CD8-positive, alpha-beta memory T cell (primary cell): ENCODE measurements at places on chromosomes 2 and 18.

GRCh38 chr2:231884438-231885140 lies 41.6 kb downstream of the NPPC start:
- no peak for DNase-seq

DNA sequence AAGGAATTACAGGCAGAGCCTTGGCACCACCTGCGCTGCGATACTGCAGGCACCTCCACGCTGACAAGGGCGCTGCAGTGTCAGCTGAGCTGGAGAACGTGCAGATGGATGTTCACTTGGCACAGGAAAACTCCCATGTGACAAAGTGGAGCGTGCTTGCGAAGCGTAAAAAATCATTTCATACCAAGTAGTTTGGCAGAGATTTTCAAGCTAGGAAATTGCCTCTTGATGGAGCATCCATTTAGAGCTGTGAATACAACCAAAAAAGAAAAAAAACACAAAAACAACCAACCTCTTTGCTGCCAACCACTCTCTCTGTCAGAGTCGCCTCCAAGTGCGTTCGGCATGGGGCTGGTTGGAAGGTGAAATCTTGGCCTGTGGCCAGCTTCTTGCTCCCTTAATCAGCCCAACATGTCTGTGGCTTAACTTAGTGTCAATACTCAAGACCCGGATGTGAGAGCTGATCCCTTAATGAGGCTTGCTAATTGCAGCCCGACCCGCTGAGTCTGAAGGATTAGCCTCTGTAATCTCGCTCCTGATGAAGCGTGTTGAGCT lies 38.1 kb downstream of the ACOXL start:
- DNase-seq = no peak

DNA sequence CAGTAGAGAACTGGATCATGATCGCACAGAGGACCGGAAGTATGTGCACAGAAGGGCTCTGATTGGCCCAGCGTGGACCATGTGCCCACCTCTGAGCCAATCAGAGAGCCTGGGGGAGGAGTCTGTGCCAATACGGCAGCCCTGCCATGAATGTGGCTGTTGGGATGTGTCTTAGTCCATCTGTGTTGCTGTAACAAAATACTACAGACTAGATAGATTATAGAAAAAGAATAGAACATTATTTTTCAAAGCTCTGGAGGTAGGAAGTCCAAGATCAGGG lies 132.0 kb downstream of the NDUFA10 start:
- no peak for DNase-seq

DNA sequence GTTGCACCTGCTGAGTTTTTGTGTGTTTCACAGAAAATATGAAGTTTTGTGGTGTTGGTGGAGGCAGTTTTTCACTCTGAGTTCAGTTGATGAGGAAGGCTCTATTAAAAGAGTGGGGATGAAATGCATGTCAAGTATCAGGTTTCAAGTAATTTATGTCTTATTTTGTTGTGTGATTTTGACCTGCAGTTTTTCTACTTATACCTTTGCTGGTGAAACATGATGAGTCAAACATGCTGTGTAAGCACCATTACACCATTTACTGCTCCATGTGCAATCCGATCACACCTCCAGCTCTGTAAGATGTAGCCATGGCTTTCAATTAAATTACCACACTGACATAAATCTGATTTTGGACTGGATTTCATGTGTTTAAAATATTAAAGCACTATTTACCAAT lies 174.5 kb upstream of the ZEB2 start:
- no peak for DNase-seq

- no peak for DNase-seq
Observed at GRCh38 chr2:237227190-237227589, 141.5 kb downstream of the COPS8 start.

- DNase-seq = no peak
Observed at GRCh38 chr2:196233021-196233804, 61.8 kb upstream of the STK17B start.

DNA sequence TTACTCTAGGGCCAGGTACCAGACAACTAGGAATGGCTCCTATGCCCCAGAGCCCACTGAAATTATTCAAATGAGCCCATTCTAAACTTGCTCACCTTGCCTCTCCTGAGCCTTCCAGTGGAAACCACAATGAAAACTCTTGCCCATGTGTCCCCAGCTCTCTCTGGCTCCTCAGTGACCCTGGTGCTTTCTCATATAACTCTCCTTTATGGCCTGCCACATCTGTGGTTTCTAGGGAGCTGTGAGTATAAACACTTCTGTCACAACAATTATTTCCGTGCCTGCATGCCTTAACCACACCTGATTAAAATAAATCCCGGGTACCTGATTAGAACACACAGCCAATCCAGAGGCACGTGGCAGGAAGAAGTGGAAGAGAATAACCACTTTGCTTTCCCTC lies 333.0 kb upstream of the SPRED2 start:
- no peak for DNase-seq

DNA sequence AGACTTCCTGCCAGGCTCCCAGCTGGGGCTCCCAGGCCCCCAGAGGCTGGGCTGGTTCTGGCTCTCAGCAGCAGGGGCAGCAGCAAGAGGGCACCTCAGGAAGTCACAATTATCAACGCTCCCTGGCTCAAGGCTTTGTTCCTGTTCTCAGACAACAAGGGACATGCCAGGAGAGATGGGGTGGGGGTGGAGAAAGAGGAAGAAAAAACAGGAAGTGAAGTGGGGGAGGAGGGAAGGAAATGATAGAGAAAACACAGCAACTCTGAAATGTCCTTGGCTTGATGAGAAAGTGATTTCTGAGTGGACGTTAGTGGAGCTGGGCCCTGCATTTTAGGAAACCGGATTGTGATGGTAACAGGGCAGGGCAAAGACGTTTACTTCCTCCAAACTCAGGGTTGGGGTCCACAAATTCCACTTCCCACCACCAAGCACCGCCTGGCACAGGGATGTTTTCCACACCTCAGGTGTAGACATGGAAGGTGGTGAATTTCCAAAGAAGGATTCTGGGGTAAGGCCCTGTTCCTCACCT lies 40.4 kb downstream of the CYRIA start:
- no peak for DNase-seq

- DNase-seq = no peak
Observed at GRCh38 chr2:197078535-197078934, 152.0 kb upstream of the PGAP1 start.

GRCh38 chr2:10001586-10001985 lies 41.8 kb upstream of the KLF11 start:
- no peak for DNase-seq

DNA sequence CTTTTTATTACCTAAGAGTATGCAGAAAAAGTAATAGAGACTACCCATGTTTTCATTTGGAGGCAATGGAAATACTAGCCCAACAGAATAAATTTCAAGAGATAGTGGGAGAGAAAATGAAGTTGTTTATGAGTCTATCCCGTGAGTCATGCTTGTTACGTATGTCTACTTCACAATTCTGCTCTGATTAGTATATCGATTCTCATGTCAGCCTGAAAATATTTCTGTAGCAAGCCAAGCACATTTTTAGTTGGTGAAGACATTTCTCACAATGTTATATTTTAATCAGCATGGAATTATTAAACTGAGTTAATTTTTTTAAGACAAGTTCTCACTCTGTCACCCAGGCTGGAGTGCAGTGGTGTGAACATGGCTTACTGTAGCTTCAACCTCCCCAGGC lies 346.1 kb downstream of the RPRM start:
- no peak for DNase-seq

- DNase-seq = no peak
Observed at GRCh38 chr18:34848156-34848555, 138.1 kb downstream of the DTNA start.

GRCh38 chr18:50791599-50792438 lies 28.0 kb downstream of the MRO start:
- DNase-seq = no peak

DNA sequence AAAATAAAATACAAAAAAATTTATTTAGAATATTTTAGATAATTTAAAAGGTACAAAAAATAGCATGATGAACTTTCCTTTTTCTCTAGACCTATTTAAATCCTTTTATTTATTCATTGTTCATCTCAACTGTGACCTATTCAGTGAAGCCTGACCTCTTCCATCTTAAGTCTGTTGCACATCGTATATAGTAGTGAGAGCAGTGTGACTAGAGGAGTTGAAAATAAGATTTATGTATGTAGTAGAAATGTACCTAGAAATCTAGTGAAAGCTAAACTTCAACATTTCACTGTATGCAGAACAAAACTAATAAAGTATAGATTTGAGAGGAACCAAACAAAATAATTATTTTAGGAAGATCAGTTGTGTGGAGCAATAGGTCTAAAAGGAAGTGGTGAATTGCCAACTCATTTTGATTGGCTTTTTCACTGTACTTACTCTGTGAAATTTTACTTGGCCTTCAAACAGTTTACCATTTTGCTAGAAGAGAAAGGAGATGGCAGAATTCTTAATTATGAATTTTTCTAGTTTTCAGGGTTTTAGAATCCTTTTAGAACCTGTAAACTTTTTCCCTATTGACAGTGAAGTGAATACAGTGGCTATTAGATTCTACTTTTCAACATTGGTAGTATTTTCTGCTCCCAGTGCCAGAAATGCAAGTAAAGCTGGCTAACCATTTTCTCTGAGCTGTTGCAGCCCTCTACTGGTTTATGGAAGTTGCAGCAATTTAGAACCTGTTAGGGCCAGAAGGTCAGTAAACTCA lies 11.0 kb downstream of the ANKRD12 start:
- no peak for DNase-seq

- DNase-seq = no peak
Observed at GRCh38 chr18:34704823-34705222, 5.3 kb upstream of the DTNA start.

GRCh38 chr2:179253226-179253625 lies 11.4 kb downstream of the SESTD1 start:
- no peak for DNase-seq

DNA sequence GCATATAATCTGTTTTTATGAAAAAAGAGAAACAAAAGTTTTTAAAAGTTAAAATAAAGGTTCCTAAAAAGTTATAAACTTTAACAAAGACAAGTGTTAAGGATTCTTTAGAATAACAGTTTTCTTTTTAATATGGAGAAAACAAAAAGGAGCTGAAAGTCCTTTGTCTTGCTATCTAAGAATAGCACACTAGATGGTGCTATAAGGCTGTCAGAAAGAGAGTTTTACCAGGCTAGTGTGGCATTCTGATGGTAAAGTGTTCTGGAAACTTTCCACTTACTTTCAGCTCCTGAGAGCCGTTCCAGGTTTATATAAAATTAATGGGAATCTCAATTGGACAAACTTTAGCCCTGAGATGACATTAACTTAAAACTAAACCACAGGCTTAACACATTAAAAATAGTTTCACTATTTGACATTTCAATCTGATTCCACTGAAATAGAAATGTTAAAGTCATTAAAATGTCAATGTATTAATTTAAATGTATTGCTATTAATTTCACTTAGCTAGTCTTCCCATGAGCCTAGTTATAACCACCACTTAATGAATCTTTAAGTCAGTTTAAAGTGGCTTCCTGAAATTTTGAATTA lies 3.7 kb downstream of the FBXO48 start:
- no peak for DNase-seq

DNA sequence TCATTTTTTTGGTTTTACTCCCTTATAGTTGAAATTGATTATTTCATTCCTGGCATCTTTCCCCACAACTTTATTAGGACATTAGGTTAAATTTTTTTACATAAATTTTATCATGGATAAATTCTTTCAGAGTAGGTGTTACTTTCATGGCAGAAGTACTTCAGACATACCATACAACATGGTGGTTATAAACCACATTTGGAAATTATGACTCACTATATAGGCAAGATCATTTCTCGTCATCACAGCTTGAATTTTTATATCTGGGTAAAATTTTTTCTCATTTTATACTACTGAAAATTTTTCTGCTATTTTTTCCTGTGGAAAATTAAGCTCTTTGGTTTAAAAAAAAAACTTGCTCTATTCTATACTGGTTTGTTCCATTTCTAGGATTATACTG lies 111.9 kb upstream of the COL5A2 start:
- no peak for DNase-seq

GRCh38 chr18:41324020-41324791 lies 630.8 kb upstream of the PIK3C3 start:
- no peak for DNase-seq

DNA sequence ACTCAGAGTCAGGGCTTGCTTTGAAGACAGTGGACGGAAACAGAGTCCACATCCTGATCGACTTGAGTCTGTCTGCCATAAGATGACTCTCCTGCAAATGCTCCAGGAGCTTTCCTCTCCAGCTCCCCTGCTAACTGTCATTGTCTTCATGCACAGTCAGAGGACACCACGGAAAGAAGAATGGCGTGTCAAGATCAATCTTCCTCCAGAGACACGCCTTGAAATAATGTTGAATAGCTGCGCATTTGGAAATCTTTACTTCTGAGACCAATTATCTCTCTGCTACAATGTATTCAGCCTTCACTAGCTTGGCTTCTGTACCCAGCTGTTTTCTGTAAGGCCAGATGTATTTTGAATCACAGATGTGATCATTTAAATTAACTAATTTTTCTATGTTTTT lies 457.2 kb downstream of the CDH2 start:
- no peak for DNase-seq

DNA sequence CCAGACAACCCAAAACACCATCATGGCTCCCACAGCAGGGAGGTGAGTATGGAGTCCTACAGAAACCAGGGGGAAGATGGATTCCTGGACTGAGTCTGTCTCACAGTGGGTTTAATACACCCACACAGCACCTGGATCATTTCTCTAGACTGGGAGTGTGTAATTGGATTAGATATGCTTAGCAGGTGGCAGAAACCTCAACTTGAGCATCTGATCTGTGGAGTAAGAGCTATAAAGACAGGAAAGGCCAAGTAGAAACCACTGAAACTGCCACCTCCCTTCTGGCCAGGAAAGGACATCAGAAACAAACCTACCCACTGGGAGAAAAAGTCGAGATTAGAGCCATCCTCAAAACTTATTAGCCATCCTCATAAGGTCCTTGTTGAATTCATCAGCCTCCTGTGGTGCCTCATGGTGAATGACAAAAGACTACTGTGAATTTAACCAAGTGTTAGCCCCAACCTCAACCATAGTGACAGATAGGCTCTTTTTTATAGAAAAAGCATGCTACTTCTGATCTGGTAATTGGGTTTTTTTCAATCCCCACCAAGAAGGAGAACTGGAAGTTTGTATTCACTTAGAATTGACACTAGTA lies 28.1 kb upstream of the CHST9 start:
- no peak for DNase-seq

GRCh38 chr18:66638856-66639629 lies 35.2 kb upstream of the CDH19 start:
- DNase-seq = no peak

GRCh38 chr2:217836901-217837491 lies 165.8 kb downstream of the TNS1 start:
- DNase-seq = no peak

DNA sequence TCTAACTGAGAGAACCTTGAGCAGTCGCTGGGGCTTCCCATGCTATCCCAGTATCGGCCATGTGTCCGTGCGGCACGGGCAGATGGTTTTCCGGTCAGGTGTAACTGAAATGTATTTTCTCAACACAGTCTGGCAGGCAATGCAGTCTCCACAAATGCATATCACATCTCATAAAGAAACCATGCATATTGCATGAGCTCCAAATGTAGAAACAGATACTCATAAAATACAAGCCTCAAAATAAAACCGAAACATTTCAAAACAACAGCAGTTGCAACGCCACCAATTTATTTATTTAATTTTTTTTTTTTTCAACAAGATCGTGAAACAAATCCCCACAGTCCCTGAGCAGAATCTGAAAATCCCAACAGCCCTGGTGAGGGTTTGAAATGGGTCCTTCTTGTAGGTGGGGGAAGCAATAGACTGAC lies 299.4 kb downstream of the LPIN1 start:
- DNase-seq = no peak

- DNase-seq = no peak
Observed at GRCh38 chr2:234374736-234375135, 122.1 kb downstream of the ARL4C start.

- no peak for DNase-seq
Observed at GRCh38 chr2:101469863-101470262, 5.0 kb downstream of the RFX8 start.
